ENCODE measurements at places on chromosomes 6 and 20.
A peak's percentile ranks its signal among the peaks of the same experiment; 100 is the strongest.

GRCh38 chr6:3138341-3138740 is 19.0 kb downstream of the TUBB2A start:
- DNase-seq, result no peak

DNA sequence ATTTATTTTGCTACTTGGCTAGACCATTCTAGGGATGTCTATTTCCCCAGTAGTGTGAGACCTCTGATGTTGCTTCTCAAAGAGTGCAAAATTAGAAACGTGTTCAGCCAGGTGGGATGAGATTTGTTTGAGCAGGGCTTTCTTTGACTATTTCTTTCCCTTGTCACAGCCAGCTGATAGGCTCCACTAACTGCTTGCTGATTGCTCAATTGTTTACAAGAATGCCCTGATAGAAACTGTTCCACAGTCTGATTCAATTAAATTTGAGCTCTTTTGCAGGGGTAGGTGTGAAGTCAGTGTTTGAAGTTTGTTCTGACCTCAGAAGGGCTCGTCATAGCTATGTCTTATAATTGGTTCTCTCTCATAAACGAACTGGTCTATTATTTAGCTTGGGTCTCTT is 220.5 kb downstream of the FNDC1 start:
- no peak for DNase-seq

DNA sequence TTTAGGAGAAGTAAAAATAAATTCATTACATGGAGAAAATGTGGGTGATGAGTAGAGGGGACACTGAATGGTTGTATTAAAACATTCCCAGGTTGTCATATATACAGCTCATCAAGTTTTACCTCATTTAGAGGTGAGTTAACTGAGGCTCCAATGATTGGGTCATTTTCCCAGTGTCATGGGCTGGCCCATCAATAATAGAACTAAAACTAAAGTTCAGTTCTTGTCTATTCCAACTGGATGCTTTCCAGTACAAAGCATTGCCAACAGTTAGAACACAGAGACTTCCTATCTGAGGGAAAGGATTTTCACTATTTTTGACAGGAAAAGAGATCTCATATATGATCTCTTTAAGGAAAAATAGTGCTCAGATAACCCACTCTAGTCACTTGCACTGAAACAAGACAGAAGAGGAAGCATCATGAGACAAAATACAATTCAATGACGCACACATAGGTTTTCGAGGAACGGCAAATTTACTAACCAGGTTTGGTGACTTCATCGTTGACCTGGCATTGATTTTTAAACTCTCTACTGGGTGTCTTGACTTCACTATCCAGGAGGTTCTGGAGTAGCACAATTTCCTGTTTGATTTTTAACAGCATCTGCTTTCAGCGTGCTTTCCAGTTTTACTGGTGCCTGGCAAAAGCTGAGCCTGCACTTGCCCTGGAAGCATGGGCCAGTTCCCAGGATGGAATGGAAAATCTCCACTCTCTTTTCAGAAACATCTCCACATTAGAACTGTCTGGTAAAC is 195.5 kb upstream of the FBXL4 start:
- no peak for DNase-seq

GRCh38 chr6:118581489-118581959 is 33.4 kb downstream of the PLN start:
- no peak for DNase-seq

GRCh38 chr6:157075549-157076450 is 247.5 kb downstream of the TMEM242 start:
- DNase-seq, result no peak

GRCh38 chr20:48823960-48824498 is 3.8 kb downstream of the PREX1 start:
- peak; percentile 70 for DNase-seq

DNA sequence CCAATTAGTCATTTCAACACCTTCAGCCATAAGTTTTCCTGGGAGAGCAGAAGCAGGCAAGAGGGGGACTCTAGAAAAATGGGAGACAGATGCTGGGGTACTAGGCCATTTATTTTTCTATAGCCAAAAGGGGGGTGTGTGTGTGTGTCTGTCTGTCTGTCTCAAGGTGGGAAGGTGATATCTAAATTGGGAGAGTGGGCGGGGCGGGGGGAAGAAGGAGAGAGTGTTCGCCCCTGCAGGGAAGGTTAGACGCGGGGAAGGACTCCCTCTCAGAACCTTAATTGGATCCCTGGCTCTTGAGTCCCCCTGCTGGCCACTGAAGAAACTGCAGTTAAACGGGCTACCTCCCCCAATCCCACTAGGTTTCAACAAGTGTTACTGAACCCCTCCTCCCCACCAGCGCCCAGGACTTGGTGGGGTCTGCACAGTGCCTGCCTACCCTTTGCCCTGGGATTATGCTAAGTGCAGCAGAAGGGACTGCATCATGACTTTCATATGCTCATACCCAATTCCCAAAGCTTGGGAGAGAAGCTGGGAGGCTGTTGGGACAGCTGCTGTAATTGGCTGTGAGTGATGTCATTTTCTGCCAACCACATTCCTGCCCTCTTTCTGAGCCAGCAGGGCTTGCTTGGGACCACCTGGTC is 45.8 kb downstream of the FOXP4 start:
- peak; percentile 83 for DNase-seq

- peak; percentile 24 for DNase-seq
Measured at GRCh38 chr6:111105578-111105977, 18.3 kb downstream of the SLC16A10 start.

DNA sequence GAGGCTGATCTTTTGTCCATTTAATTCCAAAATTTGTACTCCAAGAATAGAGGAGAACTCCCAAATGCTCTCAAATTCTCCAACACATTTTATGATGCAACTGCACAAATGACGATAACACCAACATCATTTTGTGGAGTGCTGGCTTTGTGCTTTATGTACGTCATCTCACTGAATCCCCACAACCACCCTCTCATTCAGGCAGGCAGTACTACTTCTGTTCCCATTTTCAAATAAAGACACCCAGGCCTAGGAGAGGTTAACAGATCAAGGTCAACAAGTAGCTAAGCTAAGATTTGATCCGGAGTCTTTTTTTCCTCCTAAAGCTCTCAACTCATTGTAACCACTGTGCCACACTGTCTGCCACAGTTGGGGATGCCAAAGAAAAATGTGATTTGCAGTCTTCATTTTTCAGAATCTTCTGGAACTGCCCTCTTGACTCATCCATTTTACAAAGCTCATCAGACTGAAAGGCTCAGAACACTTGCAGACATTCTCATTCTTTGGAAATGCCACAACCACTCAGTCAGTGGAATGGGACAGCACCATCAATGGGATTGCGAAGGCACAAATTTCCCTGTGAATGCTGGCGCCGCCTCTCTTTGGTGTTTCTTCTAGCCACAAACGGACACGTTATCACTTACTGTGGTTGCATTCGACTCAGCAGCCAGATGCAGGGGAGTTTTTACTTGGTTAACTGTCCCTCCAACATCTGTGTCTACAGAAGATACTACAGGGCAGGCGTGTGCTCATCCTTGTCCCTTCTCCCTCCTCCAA is 184.4 kb downstream of the GJA10 start:
- peak; percentile 53 for DNase-seq

- no peak for DNase-seq
Measured at GRCh38 chr6:21180155-21180554, 413.4 kb upstream of the SOX4 start.

DNA sequence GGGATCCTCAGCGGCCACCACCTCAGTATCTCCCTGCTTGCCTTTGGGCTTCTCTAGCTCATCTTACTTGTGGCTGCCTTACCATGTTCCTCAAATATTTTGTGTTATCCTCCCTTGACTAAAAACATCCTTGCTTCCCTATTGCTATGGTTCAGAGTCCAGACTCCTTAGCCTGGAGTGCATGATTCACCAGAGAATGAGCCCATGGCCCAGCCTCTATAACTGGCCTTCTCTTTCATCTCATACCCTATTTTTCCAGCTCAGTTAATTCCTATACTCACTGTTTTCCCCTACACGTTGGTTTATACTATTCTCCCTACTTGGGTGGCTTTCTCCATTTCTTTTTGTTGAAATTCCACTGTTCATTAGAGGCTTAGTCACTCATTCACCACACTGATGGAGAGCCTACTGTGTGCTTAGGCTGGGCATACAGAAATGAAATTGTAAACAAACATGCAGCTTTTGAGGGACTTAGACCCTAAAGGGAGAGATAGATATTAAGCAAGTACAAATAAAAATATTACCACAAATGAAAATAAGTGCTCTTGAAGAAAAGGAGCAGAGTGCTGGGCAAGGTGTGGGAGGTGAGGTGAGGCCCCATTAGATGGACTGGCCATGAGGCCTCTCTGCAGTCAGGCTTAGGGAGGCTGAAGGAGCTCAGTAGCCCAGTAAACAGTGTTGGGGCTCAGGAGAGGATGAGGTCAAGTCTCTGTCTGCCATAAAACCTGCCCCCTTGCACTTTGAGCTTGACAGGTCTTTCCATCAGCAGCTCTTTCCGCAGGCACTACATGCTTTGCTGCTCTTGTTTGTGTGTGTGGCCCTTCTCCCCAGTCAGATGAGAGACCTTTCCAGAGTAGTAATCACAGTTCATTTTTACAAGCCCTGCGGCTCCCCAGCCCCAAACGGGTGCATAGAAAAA is 109.3 kb downstream of the TCP11 start:
- no peak for DNase-seq

- DNase-seq, result no peak
Measured at GRCh38 chr6:23608931-23609435, 517.0 kb upstream of the NRSN1 start.

- DNase-seq, result no peak
Measured at GRCh38 chr20:48426630-48427029, 401.2 kb downstream of the PREX1 start.

- no peak for DNase-seq
Measured at GRCh38 chr20:17612992-17613327, 43.1 kb downstream of the DSTN start.

GRCh38 chr6:35634316-35634715 is 54.4 kb downstream of the FKBP5 start:
- no peak for DNase-seq

DNA sequence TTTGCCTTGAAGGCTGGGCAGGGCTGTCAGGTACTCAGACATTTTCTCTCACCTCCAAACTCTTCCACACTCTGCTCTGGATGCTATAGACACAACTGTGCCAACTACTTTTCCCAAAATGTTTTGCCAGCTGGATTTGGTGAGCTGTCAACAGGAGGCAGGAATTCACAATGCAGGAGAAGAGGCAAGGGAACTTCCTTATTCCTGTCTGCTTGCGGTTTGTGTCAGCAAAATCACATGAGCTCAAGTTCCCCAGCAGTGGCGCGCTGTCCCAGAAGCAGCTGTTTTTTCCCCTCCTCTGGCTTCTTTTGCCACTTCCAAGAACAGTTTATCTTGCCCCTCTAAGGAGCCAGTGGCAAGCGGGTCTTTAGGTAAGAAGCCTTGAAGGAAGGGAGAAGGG is 608.2 kb downstream of the PRKN start:
- DNase-seq, result no peak

DNA sequence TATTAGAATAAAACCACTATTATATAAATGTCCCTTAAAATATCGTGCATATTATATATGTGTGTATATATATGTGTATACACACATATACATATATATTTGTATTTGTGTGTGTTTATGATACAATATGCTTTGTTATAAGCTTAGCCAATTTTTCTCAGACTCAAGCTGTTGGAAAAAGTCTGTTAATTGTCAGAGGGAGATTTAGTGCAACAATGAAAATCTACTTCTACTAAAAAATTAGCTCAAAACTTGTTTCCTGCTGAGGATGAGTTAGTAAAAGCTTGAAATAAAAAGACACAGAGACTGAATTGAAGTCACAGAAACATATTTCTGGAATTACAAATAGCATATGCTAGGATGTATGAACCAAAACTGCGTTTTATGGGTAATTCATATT is 79.4 kb downstream of the ADGRG6 start:
- no peak for DNase-seq

DNA sequence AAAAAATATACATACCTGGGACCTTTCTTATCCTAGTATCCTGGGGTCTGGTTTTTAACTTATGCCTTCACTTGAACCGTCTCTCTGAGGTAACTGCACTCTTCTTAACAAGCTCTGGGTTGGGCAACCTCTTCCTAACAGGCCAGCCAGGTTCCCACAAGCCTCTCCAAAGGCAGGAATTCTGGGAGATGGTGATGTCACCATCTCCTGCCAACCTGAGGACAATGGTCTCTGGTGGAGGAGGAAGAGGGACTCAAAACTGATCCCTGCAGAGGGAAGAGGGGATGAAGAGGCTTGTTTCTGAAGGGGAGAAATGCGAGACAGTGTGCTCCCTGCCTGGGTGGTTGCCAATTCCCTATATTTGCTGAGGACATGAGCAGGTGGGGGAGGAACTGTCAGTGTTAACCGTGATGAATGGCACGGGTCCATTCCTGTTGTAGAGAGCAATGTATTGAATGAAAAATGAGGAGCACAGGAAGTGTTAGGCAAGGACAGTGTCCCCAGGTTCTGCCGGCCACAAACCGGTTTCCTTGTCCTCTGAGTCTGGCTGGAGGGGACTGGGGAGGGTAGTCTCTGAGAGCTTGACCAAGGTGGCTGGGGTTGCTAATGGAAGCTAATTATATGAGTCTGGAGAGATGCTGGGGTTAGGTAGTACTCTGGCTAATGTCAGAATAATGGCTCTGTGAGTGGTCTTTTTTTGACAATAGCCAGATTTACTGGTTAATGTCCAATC is 95.5 kb downstream of the KCNB1 start:
- no peak for DNase-seq

DNA sequence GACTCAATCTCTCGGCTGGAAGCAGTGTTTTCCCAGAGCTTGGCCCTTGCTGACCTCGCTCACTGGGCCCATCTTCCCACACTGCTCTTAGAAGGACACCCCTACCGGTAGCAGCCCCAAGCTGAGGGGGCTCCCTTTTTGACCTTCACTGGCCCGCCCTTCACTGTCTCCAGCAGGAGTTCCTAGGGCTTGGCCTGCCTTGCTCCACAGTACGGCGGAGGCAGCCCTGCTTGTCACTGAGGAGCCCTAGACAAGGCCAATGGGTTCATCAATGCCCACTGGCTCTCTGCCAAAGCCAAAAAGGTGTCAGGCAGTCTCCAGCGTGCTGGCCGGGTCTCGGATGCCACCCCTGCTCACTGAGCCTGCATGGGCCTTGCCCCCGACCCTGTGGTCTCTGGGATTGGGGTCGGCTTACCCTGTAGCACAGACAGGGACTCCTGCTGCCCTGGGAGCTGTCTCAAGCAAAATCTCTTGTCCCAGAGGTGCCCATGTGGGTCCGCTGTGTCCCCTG is 2.1 kb downstream of the MMP24OS start:
- no peak for DNase-seq

DNA sequence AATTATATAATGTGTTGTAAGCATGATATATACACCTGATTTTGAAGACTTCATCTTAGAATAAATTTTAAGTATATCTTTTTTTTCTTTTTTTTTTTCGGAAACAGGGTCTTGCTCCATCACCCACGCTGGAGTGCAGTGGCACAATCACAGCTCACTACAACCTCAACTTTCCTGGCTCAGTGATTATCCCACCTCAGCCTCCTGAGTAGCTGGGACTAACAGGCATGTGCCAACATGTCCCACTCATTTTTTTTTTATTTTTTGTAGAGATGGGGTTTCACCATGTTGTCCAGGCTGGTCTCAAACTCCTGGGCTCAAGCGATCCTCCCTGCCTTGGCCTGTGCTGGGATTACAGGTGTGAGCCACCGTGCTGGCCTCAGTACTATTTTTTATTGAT is 17.1 kb downstream of the VPS52 start:
- no peak for DNase-seq

GRCh38 chr6:4804095-4804494 is 27.9 kb downstream of the CDYL start:
- DNase-seq, result no peak

Data from activated naive CD4-positive, alpha-beta T cell treated with anti-CD3 and anti-CD28 coated beads, Interleukin-2, amount 50 U/mL, for 72 hours (primary cell).